ENCODE measurements at places on chromosomes 2 and 18.

DNA sequence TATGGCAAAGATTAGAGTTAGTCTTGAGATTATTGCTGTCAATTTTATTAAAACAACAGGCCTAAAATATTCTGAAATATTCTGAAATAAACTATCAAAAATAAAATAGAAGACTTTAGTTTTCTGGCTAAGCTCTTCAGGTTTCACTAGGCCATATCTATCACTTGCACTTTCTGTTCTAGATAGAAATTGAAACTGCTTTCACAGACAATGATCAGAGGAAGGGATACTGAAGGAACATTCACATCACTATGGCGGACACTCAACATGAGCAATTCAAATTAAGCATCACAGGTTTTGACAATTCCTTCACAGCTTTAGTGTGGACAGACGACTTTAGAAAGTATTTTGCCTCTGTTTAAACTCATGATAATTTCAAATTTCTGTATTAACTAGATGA lies 586.4 kb upstream of the REG3G start:
- no peak for DNase-seq

GRCh38 chr2:181471226-181471625 lies 14.0 kb downstream of the ITGA4 start:
- DNase-seq = no peak

GRCh38 chr2:110910423-110910822 lies 178.1 kb downstream of the ACOXL start:
- no peak for DNase-seq

- no peak for DNase-seq
Observed at GRCh38 chr2:215984661-215985060, 28.7 kb downstream of the MREG start.

Measured in CD4-positive, alpha-beta T cell (primary cell).